ENCODE measurements at places on chromosomes 5 and 9.

DNA sequence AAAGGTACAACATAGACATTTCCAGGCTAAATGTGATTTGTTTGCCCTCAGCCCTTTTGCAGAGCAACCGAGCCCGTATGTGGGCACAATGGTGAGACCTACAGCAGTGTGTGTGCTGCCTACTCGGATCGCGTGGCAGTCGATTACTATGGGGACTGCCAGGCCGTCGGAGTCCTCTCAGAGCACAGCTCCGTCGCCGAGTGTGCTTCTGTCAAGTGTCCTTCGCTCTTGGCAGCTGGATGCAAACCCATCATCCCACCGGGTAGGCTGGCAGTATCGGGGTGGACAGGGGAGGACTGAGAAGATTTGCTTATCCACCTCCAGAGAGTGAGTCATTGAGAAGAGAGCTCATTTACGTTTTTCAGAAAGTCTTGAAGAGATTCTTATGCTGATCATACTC, 17.8 kb upstream of the GLIPR2 start:
- DNase-seq = no peak

GRCh38 chr9:124140941-124141568, 116.7 kb upstream of the NEK6 start:
- DNase-seq = no peak

DNA sequence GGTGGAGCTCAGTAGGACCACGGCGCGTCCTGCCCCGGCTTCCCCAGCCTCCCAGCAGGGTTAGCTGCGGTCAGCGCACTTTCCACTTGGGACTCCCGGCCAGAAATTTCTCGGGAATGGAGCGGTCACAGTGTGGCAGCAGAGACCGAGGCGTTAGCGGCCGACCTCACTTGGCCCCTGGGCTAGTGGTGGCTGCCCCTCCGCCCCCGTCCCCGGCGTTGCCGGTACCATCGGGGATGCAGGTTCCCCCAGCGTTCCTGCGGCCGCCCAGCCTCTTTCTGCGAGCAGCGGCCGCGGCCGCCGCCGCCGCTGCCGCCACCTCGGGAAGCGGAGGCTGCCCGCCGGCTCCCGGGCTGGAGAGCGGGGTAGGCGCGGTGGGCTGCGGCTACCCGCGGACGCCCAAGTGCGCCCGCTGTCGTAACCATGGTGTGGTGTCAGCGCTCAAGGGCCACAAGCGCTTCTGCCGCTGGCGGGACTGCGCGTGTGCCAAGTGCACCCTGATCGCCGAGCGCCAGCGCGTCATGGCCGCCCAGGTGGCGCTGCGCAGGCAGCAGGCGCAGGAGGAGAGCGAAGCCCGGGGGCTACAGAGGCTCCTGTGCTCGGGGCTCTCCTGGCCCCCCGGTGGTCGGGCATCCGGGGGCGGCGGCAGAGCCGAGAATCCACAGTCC, 460 bp downstream of the DMRTA1 start:
- DNase-seq = no peak

- no peak for DNase-seq
Observed at GRCh38 chr5:178984145-178985072, 10.7 kb downstream of the GRM6 start.

DNA sequence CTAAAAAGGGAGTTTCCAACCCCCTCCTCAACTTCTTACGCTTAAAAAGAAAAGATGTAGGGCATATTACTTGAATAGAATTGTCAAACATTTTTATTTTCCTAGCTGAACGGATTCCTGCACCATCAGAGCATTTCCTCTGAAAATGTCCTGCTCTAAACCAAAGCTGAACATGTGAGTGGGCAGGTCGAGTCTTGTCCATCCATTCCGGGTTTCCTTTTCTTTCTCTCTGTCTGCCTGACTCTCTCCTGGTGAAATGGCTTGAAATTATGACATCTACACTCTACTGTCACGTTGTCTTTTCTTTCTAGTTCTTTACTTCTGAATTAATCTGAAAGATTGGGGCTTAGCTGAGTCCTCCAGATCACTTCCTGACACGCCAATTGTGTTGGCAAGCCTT, 39.2 kb upstream of the PTPN3 start:
- DNase-seq = no peak

GRCh38 chr9:76366275-76366674, 28.0 kb downstream of the RFK start:
- DNase-seq = no peak

DNA sequence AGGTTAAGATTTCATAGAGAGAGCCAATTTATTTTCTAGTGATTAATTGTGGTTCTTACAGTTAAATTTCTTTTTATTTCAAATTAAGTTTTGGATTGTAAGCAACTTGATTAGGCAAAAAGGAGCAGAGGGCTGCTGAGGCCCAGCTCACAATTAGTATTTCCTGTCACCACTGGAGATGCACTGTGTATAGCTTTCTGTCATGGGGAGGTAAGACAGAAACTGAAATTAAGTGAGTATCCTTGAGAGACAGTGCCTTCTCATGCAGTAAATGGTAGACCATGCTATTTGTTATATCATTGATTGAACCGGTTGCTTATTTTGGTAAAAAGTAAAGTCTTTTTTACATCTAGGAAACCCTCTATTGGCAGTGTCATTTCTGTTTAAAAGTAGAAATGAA, 190.7 kb downstream of the CCDC171 start:
- DNase-seq = no peak

GRCh38 chr5:153429761-153430380, 60.6 kb upstream of the GRIA1 start:
- DNase-seq = no peak

DNA sequence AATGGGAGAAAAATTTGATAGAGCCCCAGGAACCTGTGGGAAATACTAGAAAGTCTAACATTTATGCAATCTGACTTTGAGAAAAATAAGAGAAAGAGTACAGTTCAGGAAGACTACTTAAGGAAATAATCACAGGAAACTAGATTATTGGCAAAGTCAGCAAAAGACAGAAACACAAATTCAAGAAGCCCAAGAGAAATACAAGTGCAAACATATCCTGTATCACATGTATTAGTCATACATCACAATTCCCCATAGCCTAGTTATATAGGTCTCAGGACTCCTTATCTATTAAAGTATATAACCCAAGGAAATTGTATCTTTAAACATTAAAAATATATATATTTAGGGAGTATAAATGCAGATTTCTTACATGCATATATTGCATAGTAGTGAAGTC, 100.8 kb downstream of the HOMER1 start:
- DNase-seq = no peak

DNA sequence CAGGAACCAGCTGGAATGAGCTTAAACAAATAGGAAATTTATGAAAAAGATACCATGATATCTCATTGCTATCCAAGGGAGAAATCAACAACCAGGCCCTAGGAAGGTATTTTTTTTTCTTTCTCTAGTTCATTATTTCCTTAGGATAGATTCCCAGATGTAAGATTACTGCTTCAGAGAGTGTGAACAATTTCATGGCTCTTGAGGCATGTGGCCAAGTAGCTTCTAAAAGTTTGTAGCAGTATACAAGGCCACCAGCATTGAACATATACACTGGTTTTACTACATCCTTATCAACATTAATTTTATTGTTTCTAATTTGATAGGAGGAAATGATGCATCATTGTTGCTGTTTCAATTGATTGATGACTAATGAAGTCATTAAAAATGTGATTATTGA, 201.2 kb downstream of the SREK1 start:
- no peak for DNase-seq
